Stimulated activated CD4-positive, alpha-beta T cell treated with anti-CD3 and anti-CD28 coated beads, Interleukin-2, amount 100 ng/mL, for 4 hours (primary cell): ENCODE measurements at places on chromosomes 11 and 22.

- no peak for DNase-seq
Observed at GRCh38 chr11:61969838-61970662, 2.6 kb upstream of the FTH1 start.

DNA sequence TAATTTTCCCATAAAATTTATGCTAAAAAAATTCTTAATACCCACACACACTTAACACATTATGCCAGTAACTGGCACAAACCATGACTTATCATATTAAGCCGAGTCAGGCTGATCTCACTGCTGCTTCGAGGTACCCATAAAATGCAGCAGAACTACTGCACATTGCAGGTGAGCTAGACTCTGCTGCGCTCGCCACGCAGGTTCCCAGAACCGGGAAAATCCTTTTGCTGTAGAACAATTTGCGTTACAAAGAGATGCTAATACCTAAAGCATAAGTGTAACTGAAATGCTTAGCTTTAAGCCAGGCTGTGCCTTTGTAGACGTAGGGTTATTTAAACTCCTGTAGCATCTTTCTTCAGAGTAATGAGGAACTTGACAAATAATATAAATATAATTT, 200.3 kb downstream of the MSANTD4 start:
- DNase-seq = no peak

DNA sequence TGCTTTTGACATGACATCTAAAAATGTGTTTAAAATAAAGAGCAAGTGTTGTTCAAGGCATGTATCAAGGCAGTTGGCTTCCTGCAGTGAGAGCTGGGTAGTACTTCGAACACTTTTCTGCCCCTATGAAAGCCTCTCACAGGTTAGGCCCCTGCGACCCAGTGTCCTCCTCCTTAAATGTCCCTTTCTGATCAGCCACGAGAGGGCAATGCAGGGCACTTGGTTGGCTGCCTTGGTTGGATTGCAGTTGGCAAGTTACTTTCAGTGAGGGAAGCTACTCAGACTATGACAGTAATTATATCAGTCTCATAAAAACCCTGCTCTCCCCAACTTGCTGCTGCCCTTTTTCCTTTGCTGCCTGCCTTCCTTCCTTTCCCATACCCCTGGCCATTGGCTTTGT, 743.8 kb downstream of the NTM start:
- DNase-seq = no peak

- DNase-seq = no peak
Observed at GRCh38 chr22:45777046-45777851, 105.6 kb downstream of the ATXN10 start.

- no peak for DNase-seq
Observed at GRCh38 chr22:39949964-39950737, 10.0 kb upstream of the TMA7B start.

GRCh38 chr11:35787626-35788025, 125.1 kb downstream of the TRIM44 start:
- DNase-seq = no peak

DNA sequence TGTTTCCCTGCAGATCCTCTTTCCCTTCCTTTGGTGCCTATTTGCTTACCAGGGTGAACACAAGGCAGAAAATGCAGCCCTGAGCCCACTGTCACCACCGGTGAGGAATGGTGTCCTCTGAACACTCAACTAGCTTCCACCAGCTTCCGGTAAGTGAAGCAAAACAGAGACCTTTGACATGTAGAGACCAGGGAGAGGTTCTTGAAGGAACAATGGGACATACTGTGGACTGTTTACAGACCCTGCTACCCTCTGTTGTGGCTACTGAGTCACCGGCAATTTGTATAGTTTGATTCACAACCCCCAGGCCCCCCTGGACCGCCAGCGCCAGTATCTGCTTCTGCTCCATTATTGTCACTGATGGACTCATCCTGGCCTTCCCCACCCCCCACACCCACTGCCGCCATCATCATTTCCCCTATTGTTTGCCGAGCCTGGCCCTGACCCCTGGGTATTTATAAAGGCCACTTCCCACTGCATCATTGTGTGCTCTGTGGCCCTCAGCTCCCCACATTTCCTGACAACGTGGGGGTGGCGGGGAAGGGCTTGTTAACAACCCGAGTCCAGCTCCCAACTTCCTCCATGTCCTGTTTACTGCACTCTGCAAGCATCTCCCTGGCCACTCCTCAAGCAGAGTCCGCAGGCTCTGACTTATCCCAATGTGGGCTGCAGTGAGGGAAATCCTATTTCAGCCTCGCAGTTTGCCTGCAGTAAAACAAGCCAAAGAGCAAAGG, 252.9 kb downstream of the ETS1 start:
- no peak for DNase-seq

GRCh38 chr11:65766535-65766934, 14.2 kb downstream of the AP5B1 start:
- DNase-seq = no peak

- DNase-seq = peak; percentile 21
Observed at GRCh38 chr22:31944700-31945442, 536 bp downstream of the YWHAH start.

GRCh38 chr22:42721045-42721434, 370 bp upstream of the A4GALT start:
- no peak for DNase-seq

DNA sequence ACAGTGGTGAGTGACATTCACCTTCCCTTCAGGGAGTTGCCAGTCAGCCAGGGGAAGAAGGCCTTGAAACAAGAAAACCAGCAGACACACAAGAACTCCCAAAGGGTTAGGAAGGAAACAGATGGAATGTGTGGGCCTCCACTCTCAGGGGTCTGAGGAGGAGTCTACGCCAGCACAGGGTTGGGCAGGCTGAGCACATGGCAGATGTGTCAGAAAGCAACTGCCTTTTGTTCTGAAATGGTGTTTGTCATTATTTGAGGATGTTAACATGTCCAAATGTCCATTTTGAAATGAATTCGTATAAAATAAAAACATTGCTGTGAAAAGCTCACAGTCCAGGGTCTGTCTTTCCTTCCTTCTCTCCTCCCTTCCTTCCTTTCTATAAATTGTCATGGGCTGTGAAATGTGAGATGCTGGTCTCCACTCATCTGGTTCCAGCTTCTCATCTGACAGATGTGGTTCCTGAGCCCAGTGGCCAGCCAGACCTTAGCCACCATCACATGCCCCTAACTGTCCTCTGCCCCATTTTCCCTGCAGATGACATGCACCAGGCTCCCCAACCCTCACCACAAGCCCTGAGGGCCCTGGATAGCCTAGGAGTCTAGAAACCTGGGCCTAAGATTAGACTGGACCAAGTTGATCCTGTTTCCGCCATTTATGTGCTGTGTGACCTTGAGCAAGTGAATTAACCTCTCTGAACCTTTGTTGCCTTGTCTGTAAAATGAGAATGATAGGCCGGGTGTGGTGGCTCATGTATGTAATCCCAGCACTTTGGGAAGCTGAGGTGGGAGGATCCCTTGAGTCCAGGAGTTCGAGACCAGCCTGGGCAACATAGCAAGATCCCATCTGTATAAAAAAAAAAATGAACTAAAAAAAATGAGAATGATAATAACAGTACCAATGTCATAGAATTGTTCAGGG, 56.2 kb upstream of the CRYBB3 start:
- no peak for DNase-seq

DNA sequence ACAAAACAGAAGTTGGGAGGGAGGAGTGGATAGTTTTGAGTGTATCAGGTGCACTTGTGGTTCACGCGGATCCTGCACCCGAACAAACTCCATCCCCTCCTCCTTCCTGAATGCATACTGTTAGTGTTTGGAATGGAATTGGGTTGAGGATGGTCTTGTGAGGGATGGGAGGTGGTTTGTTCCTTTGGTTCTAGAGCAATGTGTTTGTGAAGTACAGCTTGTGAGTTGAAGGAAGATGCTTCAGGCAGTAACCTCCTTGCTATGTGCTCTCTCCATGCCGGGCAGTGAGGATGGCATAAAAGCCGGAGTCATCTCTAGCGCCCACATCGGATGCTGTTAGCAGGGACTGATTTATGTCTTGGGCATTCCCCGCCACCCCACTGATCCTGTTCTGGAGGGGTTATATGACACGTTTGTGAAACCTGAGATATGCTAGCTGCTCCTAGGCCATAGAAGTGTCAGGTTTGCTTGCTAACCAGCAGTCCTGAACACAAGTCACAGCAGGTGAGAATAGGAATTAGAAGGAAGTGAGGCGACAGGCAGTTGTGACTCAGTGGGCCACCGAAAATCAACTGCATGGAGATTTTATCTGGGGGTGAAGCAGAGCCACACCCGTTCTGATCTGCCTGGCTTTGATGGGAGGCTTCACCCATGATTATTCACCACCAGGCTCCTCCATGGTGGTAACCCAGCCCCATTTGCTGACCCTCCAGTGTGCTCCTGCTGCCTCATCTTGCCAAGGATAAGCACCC, 2.2 kb downstream of the BCR start:
- peak; percentile 51 for DNase-seq

DNA sequence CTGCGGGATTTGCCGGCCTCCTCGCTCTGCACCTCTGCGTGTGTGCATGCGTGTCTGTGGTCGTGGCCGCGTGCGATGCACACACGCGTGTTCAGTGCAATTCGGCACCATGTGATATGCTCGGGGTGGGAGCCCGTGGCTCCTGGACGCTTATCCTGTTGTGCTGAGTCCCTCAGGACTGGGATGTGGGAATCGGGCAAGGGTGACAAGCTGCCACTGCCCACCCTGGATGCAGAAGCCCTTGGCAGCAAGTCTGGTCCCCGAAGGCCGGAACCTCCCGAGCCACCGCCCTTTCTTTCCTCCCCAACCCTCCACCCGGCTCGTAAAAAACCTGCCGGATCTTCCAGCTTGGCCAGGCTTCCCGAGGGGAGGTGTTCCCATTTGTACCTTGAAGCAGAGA, 128.2 kb downstream of the PHF21B start:
- no peak for DNase-seq

- peak; percentile 88 for DNase-seq
Observed at GRCh38 chr11:85752890-85753581, 57.9 kb downstream of the SYTL2 start.

- no peak for DNase-seq
Observed at GRCh38 chr11:40642284-40642683, 817.2 kb downstream of the LRRC4C start.

- DNase-seq = no peak
Observed at GRCh38 chr11:133508468-133508867, 23.8 kb downstream of the OPCML start.

DNA sequence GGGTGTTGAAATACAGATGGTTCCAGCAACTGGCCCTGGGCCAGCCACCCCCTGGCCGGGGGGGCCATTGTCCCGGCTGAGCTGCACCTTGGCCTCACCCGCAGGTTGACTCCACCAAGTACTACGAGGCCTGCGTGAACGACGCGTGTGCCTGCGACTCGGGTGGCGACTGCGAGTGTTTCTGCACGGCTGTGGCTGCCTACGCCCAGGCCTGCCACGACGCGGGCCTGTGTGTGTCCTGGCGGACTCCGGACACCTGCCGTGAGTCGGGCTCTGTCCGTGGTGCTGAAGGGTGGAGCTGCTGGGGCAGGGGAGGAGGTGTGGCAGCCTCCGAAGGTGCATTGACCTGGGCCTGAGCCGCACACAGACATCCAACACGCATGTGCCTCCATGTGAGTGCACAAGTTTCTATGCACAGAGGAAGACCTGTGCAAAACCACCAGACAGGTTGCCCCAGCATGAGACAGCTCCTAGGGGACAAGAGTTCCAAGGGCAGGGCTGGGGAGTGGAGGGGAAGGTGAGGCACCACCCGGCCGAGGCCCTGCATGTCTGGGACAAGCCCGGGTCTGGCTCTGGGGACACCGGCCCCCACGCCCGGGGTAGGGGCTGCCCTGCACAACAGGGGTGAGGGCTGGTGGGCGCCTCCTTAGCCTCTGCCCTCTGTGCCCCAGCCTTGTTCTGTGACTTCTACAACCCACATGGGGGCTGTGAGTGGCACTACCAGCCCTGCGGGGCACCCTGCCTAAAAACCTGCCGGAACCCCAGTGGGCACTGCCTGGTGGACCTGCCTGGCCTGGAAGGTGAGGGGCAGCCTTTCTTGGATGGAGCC, 16.1 kb downstream of the MUC5B start:
- no peak for DNase-seq

DNA sequence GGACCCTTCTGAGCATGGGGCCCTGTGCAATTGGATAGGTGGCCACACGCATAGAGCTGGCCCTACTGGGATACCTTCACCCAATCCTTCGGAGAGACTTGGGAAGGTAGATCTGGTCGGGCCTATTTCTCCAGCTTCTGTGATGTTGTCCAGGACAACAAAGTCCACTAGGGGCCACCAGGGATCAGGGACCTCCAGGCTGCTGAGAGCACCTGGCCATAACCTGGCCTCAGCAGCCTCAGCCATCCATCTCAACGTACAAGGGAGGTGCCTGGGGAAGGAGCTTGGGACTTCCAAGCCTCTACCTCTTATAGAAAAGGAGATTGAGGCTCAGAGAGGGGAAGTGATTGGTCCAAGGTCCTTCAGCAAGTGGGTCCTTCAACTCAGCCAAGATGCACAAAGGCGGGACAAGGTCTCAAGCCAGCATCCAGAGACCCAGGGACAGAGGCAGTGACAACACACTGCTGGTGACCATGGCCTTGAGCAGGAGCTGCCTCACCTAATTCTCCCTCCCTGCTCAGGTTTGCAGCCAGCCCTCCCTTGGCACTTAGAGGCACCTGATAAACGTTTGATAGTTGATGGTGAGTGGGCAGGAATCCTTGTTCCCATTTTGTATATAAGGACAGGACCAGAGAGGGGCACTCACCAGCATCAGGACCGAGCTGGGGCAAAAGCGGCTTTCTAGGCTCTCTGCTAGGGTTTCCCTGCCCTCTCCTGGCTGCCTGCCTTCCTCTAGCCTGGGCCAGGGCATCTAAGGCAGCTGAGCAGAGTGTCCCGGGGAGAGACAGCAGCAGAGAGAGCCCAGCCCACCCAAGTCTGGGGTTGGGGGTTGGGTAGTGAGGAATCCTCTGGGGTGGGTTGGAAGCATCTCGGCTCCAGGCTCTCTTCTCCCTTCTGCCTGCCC, 4.5 kb downstream of the RAC2 start:
- DNase-seq = no peak

GRCh38 chr11:62124186-62125113, 639 bp downstream of the INCENP start:
- no peak for DNase-seq

GRCh38 chr11:19493446-19494213, 219.0 kb upstream of the NAV2 start:
- no peak for DNase-seq

DNA sequence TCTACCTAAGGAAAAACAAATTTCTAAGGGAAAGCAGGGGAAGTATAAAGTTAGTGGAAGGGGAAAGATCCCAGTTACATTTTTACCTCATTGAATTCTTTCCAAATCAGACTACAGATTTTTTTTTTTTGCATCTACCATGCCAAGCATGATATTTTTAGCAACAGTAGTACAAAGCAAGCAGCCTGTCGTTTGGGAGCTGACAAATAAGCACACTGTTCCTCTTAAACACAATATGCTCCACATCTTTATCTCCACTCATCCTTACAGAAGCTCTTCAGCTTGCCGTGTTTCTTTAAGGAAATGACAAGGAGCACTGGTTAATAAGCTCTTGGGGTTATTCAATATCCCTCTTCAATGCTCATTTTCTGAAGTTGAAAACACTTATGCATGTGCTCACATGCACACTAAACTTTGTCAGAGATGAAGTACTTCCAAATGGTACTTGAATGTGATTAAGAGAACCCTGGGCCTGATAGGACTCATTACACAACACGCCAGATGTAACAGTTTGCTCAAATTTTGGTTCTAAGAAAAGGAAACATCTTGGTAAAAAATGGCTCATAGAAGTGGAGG, 53.8 kb downstream of the PAX6 start:
- no peak for DNase-seq
